NCI-H1092 treated with DMSO at 0.1 percent for 48 hours (cell line): ENCODE measurements at places on chromosomes 3 and 15.

GRCh38 chr15:84894736-84895425, 10.4 kb downstream of the SLC28A1 start:
- DNase-seq: no peak

- DNase-seq: no peak
Observed at GRCh38 chr3:15427981-15428380, 583 bp downstream of the EAF1 start.

DNA sequence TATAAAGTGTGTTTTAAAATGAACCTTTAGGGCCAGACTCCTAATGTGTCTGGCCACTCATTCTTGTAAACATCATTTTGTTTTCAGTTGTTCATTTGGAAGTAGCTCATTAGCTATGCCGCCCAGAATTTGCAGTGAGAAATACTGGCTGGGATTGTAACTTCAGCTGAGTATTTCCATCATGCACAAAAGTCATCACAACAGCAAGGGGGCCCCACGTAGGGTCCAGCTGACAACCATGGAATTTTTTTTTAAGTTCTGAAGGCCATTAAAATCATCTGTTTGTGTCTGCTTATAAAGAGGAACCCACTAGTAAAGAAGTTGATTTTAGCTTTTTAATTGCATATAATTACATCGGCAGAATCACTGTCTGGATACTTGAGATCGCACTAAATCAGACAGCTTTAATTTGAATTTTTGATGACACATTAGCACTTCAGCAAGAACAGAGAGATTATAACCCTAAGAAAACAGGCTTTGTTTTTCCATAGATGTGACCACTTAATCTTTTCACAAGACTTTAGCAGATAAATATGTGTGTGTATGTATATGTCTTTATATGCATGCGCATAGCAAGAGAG, 46.3 kb upstream of the SKOR1 start:
- DNase-seq: no peak

DNA sequence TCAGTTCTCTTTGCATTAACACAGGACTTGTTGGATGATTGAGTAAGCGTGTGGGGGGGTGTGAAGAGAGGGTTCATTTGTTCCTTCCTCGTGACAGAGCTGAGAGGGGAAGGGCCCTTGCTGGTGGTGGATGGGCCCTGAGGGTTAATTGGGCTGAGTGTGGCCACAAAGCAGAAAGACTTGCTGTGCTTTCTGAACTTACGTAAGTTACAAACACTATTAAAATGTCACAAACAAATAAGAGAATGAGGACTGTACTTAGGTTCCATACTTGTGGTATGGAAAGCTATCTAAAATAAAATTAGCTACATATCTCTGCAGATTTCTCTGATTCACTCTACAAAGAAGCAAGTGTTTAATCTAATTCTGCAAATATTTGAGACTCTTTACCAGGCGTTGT, 231.3 kb downstream of the LPP start:
- no peak for DNase-seq

GRCh38 chr15:34514251-34514670, 69.2 kb downstream of the GOLGA8B start:
- no peak for DNase-seq

GRCh38 chr3:99396651-99397275, 241.6 kb upstream of the COL8A1 start:
- no peak for DNase-seq

- DNase-seq: no peak
Observed at GRCh38 chr3:190968616-190969015, 106.1 kb upstream of the GMNC start.

DNA sequence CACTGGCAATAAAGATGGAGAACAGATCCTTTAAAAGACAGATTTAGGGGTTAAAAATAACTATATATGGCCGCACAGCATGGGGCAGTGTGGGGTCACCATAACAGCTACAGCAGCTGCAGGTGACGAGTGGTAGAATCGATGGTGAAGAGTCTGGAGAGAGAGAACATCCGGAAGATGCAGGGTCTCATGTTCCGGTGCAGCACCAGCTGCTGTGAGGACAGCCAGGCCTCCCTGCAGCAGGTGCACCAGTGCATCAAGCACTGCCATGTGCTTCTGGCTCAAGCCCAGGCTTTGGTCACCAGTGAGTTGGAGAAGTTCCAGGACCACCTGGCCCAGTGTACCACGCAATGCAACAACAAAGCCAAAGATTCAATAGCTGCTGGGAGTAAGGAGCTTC, 93.7 kb upstream of the IMPG2 start:
- peak; percentile 8 for DNase-seq

DNA sequence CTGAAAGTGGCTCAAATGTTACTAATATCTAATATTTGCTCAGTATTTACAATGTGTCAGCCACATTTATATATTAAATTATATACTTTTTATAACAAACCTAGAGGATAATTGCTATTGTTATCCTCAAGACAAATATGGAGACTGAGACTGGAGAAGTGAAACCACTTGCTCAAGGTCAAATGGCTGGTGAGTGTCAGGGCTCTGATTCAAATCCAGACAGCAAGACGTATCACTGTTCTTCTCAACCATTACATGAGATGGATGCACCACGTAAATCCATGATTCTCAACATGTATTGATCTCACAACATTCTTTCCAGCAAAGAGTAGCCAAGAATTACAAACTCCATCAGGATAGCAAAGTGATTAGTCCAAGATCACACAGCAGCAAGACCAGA, 53.8 kb upstream of the CPB1 start:
- DNase-seq: no peak

- no peak for DNase-seq
Observed at GRCh38 chr3:133301194-133301593, 98.7 kb upstream of the BFSP2 start.

DNA sequence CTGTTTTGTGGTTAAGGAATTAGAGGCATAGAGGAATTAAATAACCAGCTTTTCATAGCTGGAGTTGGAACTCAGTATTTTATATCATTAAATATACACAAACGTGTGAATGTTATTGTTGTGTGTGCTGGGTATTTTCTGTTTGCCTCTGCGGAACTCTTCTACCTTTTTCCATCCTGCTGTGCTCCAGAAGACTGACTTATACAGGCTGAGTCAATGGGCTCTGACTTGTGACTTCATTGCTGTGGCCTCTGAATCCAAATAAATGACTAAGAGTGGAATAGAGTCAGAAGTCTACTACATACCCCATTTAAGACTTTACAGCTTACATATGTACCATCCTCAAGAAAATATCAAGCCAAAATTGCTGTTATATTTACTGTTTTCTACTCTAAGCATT, 17.6 kb downstream of the ARIH1 start:
- DNase-seq: no peak

DNA sequence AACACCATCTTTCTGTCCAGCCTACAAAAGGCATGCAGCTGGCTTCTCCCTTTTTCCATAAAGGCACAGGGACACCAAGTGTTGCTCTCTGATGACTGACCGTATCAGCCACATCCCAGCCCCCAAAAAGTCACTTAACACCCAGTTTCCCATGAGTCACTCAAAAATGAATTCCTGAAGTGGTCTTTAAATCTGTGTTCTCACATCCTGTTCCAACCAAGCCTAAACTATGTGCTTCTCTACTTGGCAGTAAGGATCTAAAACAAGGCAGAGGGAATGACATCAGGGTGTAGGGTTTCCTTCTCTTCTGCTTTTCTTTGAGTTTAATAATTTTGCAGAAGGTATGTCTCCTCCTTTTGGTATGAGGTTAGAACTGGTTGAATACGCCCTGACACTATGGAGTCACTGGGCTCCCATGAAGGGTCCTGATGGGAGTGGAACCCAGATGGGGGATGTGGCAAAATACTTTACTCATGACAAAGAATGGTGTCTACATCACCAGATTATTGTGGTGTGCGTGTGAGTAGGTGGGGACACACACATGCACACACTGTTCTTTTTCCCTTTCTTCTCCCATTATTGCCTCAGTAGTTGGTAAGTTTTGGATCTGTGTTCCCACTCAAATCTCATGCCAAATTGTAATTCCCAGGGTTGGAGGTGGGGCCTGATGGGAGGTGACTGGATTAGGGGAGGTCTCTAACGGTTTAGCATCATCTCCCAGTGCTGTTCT, 35.6 kb upstream of the CCK start:
- DNase-seq: no peak

- no peak for DNase-seq
Observed at GRCh38 chr3:49377483-49377882, 19.3 kb upstream of the GPX1 start.

- peak; percentile 86 for DNase-seq
Observed at GRCh38 chr3:30114918-30115317, 491.5 kb upstream of the TGFBR2 start.

DNA sequence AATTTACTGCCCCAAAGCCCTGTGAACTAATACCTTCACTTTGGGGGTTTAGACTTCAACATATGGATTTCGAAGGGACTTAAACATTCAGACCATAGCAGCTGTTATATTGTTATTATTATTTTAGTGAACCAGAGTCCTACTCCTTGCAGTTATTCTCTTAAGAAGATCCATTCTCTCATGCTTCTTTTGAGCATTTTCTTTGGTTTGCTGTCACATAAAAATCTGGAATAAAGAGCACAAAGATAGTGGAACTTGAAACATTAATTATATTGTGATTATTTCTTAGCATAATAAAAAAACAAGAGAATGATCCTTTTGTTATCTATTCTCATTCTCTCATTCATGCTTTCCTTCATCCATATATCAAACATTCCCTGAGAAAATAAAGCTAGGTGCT, 166.4 kb upstream of the GBE1 start:
- no peak for DNase-seq

GRCh38 chr3:183158551-183159006, 4.0 kb downstream of the LAMP3 start:
- no peak for DNase-seq

DNA sequence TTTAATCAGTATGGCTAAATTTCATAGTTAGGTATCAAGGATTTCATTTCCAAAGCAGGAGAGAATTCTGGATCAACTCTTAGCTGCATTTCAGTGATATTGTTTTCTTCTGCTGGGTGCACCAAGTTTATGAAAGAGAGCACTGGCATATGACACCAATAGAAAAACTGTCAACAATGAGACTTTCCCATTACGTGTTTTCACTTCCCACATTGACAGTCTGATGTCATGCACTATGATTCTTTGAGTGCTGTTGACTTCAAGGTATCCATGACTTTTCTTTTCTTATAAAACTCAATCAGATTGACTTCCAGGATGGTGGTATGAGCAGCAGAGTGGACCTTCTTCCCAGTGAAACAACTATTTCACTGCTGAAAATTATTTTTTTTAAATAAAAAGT, 476.1 kb downstream of the EDEM1 start:
- no peak for DNase-seq

GRCh38 chr3:63791974-63792373, 27.1 kb upstream of the C3orf49 start:
- no peak for DNase-seq
